Astrocyte of the hippocampus (primary cell): ENCODE measurements at places on chromosomes 13 and 19.

DNA sequence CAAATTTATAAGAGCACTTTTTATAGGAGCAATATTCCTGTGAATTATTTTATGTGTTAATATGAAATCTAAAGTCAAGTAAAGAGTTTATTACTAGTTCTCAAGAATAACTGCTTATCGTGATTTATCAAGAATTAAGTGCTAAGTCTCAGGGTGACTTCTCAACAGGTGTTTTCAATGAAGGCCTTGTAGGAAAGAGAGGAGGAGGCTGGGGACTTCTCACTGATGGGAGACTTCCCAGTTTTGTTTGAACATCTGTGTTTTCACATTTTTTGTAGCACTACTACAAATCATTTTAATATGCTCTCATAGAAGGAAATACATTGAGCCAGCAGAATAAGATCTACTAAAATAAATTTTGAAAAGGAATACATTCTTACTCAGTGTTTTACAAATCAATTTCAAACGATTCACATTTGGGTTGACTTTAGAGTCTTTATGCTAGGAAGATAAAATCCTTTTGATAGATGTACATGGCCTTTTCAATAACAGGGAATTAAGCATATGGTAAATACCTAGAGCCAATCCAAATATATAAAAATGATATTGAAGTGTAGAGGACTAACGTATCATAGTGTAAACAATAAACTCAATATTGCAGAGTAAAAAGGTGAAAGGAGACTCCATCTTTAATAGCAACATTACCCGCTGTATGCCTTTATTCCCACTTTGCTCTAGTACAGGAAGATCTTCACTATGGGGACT lies 6.8 kb downstream of the PCDH17 start:
- no peak for DNase-seq

DNA sequence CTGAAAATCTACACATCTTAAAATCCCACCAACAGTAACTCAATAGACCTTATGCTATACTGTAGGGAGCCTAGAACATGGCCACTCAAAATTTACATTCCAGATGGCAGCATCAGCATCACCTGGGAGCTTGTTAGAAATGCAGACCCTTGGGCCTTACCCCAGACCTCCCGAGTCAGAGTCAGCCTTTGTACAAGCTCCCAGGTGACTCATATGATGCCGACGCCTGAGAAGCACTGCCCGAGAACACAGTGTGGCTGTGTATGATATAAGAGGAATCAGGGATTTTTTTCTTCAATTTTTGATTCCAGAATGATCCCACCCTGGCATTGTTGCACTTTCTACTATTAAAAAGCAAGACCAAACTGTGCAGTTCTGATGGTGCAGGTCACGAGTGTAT lies 35.9 kb upstream of the CNMD start:
- no peak for DNase-seq

DNA sequence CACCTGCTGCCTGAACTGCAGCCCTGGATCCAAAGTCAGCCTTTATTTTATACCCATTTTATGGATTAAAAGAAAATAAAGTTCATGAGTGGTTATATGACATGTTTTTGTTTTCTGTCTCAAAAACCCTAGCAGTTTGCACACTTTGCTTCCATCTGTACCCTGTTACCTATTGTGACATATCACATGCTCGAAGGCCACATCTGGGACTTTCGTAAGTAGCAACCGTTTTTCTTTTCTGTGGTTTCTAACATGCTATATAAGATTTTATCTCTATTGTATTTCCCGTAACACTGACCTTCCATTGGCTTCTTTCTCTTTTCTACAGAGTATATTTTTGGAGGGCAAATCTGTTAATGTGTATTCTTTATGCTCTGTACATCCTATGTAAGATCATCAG lies 1007.2 kb downstream of the PCDH9 start:
- DNase-seq: no peak

GRCh38 chr19:53808710-53809125 lies 15.4 kb downstream of the NLRP12 start:
- DNase-seq: peak; percentile 62

- DNase-seq: no peak
Observed at GRCh38 chr19:54369082-54369687, 4.5 kb upstream of the LAIR1 start.

DNA sequence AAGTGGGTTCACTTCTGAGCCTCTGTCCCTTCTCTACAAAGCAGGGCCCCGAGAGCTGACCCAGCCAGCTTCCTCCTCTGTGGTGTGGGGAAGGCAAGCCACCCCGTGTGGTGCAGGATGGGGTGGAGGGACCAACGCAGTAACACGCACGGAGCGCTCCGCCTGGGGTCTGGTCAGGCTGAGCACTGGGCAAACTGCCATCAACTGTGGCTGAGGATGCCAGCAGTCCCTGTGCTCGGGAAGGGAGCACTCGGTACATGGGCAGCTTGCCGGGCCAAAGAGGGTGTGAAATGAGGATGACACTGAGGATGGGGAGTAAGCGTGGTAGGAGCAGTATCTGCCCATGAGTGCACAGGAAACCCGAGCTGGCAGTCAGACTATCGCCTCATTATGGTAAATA lies 7.6 kb upstream of the GMIP start:
- DNase-seq: no peak

- no peak for DNase-seq
Observed at GRCh38 chr19:54462047-54462654, 1.4 kb downstream of the LENG9 start.
